Activated CD4-positive, alpha-beta T cell treated with anti-CD3 and anti-CD28 coated beads for 4 hours (primary cell): ENCODE measurements at places on chromosomes 4 and X.

DNA sequence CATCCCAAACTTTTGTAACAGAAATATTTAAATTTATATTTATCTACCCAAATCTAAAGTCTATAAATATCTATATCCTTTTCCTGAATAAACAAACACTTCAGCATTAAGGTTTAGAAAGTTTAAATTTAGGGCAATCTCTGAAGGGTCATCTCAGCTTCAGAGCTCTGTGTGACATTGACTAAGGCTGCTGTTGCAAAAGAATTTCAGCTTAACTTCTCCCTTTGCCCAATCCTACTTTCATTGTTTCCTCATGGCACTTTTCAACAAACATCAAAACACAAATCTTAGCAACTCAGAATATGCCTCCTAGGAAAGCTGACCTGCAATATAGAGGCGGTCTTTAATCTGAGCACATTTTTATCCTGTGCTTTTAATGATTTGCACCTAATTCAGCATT is 79.7 kb upstream of the BANK1 start:
- DNase-seq: no peak

DNA sequence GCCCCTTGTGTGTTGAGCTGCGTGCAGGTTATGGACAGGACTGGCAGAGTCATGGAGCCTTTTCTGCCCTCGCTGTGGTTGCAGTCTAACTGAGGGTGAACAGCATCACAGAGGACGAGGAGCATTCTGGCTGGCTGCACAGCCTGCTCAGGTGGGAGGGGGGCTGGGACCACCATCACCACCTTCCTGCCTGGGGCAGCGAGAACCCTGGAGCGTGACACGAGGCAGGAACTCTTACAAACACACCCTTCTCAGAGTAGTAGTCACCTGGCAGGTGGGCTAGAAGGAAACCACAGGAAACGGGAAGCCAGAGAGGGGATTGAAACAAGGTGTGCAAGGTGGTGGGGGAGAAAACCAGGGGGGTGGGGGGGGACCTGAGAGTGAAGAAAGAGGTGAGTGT is 25.6 kb downstream of the TKTL1 start:
- no peak for DNase-seq

DNA sequence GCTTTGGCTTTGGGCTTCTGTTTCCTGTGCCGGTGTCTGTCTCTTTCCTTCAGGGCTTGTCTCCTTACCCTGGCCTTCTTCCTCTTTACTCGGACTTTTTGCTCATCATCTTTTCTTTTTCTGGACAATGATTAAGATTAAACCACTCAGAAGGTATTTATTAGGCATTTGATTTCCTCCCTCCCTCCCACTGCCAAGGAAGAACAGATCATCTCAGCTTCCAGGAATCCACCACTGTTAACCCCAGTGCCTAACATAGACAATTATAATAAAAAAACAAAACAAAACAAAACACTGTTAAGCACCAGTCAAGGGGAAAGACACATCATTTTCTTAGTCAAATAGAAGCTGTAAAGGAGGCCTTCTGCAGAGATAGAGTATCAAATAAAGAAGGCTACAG is 16.6 kb downstream of the PGRMC1 start:
- DNase-seq: no peak

DNA sequence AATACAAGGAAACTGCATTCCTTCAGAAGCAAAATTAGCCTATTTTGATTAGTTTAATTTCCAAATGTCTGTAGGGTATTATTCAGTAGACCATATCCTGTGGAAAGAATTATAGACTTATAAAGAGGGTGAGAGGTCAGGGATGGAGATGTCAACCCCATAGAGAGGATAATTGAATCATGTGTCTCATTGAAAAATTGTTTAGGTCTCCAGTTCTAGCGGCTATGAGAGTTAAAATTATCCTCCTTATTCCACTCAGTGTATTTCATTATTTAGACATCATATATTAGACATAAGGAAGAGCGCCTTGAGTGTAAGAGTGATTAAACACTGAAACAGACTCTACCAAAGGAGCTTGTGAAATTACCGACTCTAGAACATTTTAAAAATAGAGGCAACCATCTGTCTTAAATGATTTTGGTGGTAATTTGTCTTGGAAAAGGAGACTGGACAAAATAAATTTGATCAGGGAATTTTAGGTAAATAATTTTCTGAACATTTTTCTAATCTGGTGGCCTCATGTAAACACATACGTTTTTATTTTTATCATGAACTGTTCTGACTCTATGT is 654.4 kb upstream of the TENM3 start:
- DNase-seq: no peak

- no peak for DNase-seq
Measured at GRCh38 chr4:633406-633805, 8.0 kb downstream of the PDE6B start.

DNA sequence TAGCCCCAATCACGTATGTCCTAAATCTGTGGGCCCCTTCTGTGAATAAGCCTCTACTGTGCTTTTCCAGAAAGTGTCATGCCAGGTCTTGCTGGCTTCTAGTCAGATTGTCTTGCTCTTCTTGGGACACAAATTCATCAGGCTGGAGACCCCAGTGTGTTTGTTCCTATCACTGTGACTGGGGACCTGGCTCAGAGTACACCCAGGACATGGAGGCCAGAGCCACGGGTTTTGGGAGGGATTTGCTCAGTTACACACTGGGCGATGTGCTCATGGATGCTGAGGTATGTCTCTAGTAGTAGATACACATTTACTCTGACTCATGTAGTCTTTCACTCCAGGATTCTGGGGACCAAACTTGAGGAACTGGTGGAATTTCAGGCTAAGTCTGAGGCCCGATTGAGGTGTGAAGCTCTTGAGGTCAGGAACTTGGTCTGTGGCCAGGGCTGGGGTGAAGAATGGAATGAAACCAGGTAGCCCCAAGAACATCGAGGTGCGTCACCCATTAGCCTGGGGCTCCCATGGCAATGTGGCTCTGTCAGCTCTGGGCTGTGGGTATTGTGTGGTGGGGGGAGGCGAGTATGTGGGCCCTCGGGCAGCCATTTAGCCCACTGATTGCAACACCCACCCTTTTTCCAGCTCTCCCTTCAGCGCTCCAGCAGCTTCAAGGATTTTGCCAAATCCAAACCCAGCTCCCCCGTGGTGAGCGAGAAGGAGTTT is 7.7 kb downstream of the SASH3 start:
- no peak for DNase-seq

DNA sequence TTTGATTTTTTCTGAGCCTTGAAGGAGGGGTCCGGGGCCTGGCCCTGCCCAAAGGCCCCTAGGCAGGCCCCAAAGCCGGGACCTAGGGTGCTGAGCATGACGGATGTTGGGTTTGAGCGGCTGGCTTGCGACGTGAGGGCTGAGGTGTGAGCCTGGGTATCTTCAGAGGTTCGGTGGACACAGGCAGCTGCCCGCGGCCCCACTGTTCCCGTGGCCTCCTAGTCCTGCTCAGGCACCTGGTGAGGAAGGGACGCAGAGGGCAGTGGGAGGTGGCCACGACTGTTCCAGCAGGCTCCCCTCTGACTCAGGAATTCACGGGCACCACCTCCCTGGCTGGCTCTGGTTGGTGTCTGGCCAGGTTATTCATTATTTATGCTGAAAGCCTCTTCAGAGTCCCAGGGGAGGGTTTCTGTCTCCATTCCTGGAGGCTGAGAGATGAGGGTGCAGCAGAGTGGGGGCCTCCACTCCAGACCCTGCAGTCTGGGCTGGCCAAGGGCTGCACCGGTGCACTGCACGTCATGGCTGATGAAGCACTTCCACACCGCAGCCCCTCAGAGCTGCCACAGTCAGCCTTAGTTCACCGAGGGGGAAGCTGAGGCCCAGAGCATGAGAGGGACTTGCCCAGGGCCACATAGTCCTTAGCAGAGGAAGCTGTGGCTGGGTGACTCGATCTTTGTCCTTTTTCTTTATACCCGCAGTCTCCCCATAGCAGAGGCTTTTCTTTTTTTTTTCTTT is 2.2 kb downstream of the MSANTD1 start:
- no peak for DNase-seq

DNA sequence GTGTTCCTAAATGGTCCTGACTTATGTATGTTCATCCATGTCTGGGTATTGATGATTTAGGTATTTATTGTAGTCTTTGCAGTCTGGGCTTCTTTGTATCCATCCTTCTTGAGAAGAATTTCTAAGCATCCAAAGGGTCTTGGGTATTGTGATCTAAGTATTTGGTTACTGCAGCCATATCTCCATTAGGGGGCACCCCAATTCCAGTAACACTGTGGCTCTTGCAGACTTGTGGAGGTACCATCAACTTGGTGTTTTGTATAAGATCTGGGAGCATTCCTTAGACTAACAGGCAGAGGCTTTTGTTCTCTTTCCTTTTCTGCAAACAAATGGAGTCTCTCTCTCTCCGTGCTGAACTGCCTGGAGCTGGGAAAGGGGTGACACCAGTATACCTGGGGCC is 113.7 kb upstream of the NEXMIF start:
- no peak for DNase-seq

GRCh38 chr4:13298655-13299054 is 185.5 kb downstream of the RAB28 start:
- no peak for DNase-seq

- no peak for DNase-seq
Measured at GRCh38 chr4:140374130-140374477, 658 bp downstream of the SCOC start.

DNA sequence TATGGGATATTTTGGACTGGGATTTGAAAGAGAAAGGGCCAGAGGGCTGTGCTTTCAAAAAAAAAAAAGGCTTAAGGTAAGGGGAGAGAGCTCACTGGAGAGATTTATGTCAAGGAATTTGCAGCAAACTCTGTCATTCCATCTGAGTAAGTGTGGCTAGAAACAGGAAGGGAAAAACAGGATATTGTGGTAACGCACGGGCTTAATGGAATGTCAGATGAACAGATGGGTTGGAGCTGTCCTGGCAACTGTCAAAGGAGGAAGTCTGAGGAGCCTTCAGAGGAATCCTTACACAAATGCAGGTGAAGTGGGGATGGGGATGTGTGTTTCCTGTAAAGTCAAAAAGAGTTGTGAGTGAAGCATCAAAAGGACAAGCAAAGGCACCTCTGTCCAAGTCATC is 15.1 kb upstream of the NKX3-2 start:
- no peak for DNase-seq

DNA sequence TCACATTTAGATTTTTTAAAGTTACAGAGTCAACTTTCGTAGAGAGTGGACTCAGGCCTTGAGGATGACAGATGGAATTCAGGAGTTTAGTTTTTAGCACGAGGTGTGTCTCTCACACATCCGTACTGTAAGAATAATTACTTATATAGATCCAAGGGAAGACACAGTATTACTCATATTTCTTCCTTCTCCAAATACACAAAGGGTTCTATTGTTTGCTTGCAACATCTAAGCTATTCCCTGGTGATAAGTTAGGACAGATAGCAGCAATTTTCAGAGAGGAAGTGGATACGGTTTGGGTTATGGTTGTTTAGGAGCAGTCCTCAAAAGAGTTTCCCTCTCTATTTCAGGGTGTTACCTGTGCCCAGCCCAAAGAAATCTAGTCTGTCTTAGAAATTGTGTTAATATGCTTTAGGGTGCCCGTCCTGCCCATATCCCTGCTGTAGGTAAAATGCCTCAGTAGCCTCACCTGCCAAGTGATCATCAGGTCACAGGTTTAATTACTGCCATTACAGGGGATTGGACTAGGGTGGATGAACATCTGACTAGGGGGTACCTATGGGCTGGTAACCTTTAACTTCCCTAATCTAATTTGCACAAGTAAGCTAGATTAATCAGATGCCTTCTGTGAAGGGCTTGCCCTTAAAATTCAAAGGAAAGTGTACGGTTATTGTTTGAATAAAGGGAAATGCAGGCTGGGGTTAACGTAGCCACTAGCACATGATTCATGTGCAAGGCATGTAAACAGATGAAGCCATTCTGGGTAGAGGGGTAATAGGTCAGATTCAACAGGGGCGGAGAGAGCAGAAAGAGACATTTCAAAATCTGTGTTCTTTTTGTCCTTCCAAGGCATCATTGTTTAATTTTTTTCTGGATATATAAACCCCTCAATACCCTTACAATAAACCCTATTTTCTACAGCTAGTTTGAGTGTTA is 8.7 kb upstream of the PPP3CA start:
- DNase-seq: no peak

GRCh38 chrX:97844943-97845342 is 961.2 kb downstream of the RPA4 start:
- DNase-seq: no peak

DNA sequence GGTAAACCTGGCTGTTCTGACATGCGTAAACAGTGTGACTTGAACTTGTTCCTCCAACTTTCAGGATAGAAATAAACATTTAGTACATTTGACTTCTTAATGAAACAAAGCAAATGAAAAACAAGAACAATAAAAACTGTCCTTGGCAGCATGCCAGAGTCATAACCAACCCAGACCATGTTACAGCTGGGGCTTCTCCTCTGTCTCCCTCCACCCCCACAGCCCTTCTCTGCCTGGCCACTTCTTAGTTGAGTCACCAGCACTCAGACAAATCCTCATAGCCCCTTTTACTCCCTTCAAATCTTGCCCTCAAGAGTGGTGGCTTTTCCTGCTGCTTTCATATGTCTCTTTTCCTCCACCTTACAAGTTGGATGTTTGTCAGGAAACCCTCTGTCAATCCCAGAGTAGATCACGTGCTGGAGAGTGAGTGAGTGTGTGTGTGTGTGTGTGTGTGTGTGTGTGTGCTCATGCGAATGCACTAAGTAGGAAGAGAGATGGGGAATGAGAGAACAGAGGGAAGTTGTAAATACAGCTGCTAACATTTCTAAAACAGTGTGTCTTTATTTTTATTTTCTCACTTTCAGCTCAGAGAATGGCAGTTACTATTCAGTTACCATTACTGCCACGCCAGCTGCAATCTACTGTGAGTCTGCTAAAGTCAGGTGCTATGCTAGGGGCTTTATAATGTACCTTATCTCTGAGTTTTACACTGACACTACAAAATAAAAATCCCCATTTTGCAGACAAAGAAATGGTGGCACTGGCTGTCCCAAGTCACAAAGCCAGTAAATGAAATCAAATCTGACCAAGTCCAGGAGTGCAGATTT is 15.0 kb downstream of the SCARB2 start:
- DNase-seq: no peak

GRCh38 chr4:43337707-43338106 is 445.2 kb downstream of the GRXCR1 start:
- no peak for DNase-seq

DNA sequence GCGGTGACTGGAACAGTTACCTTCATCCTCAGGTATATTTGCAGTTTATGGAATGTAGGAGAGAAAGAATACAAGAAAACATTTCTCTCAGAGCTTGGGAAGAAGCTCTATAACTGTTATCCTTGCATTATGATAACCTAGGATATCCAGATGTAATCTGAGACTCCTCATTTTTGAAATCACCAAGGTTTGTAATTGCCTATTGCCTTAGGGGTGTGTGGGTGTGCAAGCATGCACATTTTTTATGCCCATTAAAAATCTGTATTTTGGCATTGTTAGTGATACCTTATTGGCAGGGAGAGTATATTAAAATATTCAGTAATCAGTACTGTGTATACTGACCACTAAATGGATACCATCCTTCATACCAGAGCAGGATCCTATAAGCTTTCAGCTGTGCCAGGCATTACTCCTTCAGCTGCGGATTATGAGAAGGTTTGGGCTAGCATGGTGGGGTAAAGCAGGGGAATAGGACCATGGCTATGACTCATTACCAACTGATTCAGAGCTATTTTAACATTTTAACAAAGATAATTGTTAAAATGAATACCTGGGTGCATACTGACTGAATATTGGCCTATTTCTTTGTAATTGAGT is 8.3 kb downstream of the SEC24B start:
- no peak for DNase-seq

GRCh38 chr4:174147863-174148262 is 135.6 kb downstream of the FBXO8 start:
- DNase-seq: no peak

GRCh38 chr4:692771-693554 is 4.0 kb upstream of the SLC49A3 start:
- no peak for DNase-seq
